ENCODE measurements at places on chromosomes 16 and 17.

DNA sequence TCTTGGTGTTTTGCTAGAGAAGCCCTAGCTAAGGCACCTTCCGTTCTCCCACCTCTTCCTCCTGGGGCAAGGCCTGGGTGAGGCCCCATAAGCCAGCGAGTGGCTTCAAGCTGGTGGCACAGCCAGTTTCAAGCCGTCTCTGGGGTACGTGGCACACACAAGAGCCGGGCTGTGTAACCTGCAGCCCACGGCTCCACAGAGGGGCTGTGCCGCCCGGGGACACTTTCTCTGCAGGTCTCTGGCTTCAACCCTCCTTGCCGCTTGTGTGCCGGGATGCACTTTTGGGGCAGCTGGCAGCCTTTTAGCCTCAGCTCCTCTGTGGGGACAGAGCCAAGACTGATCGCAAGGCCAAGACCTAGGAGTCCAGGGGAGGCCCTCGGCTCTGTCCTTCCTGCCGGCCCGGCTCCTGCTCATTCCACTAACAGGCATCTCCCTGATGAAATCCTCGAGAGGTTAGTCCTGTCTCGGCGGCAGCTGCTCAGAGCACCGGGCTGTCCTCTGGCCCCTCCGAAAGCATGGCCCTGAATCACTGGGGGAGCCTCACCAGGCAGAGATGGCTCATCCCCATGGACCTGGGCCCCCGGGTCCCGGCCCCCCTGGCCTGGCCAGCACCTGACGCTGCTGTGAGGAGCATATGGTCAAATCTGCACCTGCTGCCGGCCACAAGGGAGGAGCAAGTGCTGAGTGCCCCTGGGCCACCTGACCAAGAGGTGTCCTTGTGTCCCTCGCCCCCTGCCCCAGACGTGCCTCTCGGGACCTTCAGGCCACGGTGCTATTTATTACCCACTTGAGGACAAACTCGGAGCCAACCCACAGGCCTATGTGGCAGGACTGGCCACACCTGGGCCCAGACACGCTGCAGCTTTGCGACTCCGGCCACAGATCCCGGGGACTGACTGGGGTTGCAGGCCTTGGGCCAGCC, 98.5 kb downstream of the METRNL start:
- no peak for ATAC-seq

DNA sequence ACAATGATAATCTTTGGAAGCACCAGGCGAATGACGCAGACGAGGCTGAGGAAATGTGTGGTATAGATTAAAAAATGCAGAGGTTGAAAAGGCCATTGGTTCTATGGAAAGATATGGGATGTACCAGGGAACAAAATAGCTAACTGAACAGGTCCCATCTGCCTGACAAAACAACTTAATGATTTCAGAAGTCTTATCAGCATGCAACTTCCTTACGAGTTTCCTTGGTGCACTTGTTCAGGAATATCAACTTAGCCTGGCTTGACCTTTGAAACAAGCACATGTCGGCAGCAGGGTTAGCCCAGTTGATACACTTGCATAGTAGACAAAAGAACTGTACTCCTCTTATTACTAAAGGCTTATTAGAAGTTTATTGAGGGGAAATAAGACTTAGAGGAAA, 90.9 kb upstream of the CDH11 start:
- ATAC-seq = no peak

GRCh38 chr17:44909681-44910144, 5.6 kb downstream of the GFAP start:
- no peak for ATAC-seq

GRCh38 chr16:3115561-3115960, 3.2 kb downstream of the ZNF205 start:
- ATAC-seq = no peak

DNA sequence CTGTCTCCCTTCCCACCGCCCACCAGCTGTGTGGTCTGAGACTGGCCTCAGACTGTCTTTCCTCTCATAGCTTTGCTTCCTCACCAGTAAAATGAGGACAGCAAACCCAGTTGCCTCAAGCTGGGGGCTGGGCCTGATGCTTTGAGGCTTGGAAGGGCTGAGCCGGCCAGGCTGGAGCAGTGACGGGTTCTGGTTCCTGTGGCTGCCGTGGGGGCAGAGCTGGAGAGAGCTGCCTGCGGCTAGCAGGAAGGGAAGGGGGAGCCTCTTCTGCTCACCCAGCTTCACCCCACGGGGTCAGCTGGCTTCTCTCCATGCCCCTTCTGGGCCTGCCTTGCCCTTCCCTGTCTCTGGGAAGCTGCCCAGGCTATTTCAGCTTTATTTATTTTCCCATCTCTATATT, 23.7 kb downstream of the LASP1 start:
- ATAC-seq = peak; percentile 37

DNA sequence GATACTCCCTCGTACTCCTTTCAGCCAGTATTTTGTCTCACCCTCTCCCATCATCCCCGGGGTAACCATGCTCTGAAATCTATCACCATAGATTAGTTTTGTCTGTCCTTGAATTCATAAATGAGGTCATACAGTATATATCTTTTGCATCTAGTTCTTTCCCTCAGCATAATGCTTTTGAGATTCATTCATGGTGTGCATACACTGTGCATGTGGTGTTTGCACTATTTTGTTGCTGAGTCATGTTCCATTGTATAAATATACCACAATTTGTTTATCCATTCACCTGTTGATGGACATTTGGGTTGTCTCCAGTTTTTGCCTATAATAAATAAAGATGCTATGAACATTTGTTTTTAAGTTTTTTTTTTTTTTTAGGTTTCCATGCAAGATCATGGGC, 34.2 kb upstream of the NLRP1 start:
- no peak for ATAC-seq

DNA sequence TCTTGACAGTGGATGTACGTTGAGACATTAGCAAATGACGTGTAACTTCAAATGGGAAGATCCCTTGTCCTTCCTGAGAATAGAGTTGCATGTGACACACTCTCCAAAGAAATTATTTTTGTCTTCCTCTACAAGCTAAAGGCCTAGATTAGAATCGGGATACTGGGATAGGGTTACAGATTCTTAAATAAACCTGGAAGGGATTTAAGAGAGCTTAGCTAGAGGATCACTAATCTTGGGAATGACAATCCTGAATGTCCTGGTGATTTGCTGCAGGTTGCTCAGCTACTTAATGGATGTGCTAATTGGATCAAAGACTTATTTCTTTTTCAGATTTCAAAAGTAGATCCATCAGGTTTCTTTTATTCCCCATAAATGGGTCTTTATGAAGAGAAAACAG, 101.9 kb downstream of the KCNJ2 start:
- ATAC-seq = no peak

- peak; percentile 77 for ATAC-seq
Measured at GRCh38 chr16:2205104-2205966, at the start of gene MLST8. Gene MLST8 (plus strand): TSS chr16:2205454. CDS start chr16:2206086, 632 bp downstream.

DNA sequence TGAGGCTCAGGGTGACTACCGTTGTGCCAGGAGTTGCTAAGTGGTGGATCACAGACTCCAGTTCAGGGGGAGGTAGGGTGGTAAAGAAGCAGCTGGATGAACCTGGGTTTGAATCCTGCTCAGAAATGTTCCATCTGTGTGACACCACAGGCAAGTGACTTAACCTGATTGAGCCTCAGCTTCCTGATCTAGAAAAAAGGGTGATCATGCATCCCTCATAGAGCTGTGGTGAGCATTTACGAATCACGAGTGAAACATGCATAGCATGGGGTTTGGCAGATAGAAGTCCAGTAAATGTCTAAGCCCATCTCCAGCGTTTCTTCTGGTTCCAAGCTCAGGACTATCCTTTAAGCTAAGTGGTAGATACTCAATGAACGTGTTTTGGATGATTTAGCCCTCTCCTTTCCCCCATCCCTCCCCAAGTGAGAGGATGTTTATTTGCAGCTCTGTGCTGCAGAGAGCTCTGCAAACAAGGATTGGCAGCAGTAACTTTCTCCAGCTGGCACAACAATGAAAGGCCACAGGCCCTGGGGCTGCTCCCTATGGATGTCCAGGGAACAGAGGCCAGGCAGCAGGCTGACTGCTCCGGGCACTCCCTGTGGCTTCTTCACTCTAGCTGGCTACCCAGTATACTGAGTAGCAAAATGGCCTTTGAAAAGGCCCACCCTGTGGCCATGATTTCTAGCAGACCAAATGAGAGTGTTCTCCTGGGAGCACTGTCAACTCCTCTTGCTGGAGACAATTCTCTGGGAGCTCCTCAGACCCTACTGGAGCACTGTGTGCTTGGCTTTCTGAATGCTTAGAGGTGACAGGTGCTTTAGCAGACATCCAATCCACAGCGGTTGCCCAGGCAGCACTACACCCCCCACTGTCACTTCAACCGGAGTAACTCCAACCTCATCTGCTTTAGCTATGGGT, 21.3 kb downstream of the CA4 start:
- peak; percentile 10 for ATAC-seq

GRCh38 chr17:7560172-7561027, 1.3 kb upstream of the SENP3 start:
- peak; percentile 15 for ATAC-seq

DNA sequence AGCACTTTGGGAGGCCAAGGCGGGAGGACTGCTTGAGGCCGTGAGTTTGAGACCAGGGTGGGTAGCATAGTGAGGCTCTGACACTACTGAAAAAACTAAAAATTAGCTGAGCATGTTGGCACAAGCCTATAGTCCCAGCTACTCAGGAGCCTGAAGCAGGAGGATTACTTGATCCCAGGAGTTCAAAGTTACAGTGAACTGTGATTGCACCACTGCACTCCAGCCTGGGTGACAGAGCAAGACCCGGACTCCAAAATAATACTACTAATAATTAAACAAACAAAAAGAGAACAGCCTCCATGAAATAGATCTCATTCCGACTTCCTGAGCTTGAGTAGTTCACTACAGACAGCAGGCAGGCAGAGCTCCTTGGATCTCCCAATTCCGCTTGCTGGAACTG, 2.7 kb upstream of the RBBP6 start:
- ATAC-seq = no peak

- no peak for ATAC-seq
Measured at GRCh38 chr17:50649042-50649908, 14.6 kb downstream of the ABCC3 start.

- no peak for ATAC-seq
Measured at GRCh38 chr17:8153525-8153956, 1.3 kb upstream of the PER1 start.

GRCh38 chr17:63440127-63440769, 5.9 kb downstream of the CYB561 start:
- ATAC-seq = no peak

GRCh38 chr16:48576927-48577326, 33.1 kb downstream of the N4BP1 start:
- ATAC-seq = peak; percentile 96

All from activated CD4-positive, CD25-positive, alpha-beta regulatory T cell treated with anti-CD3 and anti-CD28 coated beads, Interleukin-2, amount 50 U/mL, for 24 hours (primary cell).